ENCODE measurements at places on chromosomes 2 and 18.

- no peak for DNase-seq
Observed at GRCh38 chr2:214471990-214472389, 61.1 kb downstream of the VWC2L start.

DNA sequence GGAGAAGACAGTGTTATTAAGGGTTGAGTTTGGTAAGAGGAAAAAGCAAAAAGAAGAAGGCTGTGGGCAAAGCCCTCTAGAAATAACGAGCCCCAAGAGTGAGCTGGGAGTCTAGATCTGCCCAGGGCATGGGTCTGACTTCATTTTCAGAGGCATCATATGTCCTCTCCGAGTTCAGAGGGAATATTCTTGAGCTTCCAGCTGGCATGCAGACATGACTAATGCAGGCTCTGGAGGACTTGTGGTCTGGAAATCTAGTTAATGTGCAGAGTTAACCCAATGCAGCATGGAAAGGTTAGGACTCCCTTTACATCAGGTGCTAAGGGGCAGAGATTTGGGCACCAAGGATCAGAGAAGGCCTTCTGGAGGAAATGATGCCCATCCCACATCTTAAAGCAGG is 7.3 kb downstream of the ACMSD start:
- no peak for DNase-seq

DNA sequence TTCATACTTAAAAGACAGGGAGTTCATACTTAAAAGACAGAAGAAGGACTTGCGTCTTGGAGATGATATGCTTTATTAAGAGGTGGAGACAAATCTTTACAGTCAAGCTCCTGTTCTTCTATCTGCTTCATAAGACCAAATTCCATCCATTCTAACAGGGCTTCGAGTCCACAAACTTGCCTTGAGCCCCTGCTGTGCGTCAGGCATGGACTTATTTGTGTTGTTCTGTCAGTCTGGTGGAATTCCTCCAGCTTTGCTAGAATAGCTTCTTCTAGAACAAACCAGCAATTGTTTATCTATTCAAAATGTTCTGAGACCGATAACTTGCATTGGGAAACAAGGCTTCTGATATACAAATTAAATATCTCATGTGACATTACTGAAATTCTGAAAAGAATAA is 73.9 kb upstream of the SOX11 start:
- DNase-seq: no peak

DNA sequence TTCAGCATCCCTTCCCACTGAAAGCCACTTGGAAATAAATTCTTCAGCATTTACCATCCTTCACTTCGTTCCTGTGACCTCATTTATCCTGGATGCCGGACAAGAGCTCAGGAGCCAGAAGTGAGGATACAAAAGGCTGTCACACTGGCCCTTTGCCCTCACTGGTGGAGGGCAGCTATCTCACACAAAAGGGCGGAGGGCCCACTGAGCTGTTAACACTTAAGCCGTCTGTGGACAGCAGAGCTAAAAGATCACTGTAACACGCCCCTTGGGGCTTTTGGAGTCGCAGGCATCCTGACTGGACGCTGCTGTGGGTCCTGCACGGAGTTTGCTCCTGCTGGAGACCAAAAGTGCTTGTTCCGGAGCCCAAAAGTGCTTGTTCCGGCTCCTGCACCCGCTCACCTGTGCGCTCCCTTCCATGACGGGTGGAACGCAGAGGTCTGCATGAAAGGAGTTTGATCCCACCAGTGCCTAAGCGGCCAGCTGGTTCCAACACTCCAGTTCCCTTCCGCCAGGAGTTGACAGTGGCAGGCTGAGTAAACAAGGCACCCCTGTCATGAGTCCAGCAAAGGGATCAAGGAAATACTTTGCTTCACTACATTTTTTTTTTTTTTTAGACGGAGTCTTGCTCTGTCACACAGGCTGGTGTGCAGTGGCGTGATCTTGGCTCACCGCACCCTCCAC is 572.0 kb upstream of the LINC00305 start:
- no peak for DNase-seq

- no peak for DNase-seq
Observed at GRCh38 chr2:75608684-75609333, 37.8 kb upstream of the MRPL19 start.

DNA sequence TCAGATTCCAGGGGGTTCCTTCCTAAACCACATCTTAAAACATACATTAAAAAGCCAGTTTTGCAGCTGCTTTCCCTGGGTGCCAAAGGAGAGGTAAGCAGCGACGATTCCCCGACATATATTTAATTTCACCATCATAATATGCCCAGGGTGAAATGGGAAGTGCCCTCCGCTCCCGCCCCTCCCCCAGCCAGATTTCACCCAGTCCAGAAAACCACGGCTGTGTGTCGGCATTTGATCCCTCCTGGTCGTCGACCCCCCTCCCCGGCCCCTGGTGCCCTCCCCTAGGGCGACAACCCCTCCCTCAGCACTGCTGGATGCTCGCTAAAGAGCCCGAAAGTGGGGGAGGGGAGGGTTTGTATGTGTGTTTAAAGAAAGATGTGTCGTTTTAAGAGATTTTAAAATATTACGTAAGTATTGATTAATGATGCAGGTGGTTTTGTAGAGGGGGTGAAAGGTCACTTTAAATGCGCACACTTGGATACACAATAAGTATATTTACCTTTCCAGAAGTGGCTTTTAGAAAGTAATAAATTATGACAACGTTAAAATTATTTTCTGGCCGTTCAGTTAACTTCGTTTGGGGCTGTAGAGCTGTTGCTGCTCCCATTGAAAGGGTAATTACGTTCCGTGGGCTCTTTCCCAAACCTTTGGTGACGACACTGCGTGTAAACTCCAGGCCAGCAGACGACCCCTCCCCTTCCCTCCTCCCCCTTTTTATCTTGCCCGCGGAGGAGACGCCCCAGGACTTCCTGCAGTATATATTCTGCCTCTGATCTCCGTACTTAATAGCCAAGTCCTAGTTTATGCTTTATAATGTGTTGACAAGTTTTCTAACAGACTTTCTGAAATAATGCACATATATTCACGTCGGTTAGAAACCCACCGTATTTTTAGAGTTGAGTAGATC is 3.4 kb upstream of the BCL11A start:
- DNase-seq: no peak

Data from cerebellar nuclear complex (tissue), 1 donor.